ENCODE measurements at places on chromosomes 11 and 22.

- no peak for DNase-seq
Measured at GRCh38 chr11:15849257-15849656, 507.1 kb downstream of the SOX6 start.

DNA sequence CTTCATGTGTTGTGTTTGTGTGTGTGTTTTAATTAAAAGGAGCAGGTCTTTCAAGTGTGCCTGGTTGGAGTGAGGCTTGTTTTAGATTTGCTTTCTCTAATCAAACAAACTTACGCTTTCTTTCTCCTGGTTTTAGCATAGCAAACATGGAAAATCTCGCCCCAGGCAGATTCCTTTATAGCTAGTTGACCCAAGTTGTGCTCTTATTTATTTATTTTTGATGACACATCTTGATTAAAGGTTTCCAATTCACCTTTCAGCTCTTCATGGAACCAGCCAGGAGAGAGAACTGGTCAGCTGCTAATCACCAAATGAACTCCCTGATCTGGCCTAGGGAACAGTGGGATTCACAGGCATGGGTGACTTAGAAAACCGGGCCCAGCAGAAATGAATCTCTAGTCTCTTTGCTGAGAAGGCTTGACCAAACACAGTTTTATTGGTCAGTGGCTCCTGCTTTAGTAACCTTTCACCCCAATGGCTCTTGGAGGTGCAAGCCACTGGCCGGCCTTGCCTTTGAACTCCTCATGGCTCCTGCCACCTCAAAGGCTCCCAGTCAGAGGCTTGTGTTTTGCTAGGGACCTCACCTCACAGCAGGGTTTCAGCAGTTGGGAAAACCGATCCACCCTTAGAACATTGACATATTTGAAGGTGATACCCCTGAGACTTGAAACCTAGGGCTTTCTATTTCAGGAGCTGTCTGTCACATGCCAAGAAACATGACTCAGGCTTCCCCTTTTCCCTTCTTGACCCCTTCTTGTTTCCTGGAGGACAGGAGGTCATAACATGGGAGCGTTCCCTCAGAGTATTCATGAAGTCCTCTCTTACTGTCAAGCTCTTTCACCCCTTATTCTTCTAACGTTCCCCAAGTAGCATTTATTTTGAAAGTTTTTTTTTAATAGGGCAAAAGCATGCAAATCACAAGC, 48.8 kb downstream of the EXT2 start:
- no peak for DNase-seq

- DNase-seq: no peak
Measured at GRCh38 chr11:113942256-113942655, 32.7 kb upstream of the HTR3A start.

DNA sequence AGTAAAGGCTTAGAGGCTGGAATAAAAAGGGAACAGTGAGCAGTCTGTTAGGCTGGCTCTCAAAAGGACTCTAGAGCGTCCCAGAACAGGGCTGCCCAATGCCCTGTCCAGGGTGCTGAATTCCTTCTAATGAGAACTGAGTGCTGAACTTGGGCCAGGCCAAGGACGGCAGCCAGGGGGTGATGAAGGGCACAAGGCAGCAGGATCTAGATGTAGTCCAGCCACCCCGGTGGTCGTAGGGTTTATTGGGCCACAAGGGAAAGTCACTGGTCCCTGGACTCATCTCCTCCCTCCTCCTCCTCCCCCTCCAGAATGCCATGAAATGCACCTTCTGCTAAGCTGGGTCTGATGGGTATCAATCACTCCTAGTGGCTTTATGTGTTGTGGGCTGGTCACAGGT, 19.2 kb downstream of the NPTXR start:
- peak; percentile 28 for DNase-seq

DNA sequence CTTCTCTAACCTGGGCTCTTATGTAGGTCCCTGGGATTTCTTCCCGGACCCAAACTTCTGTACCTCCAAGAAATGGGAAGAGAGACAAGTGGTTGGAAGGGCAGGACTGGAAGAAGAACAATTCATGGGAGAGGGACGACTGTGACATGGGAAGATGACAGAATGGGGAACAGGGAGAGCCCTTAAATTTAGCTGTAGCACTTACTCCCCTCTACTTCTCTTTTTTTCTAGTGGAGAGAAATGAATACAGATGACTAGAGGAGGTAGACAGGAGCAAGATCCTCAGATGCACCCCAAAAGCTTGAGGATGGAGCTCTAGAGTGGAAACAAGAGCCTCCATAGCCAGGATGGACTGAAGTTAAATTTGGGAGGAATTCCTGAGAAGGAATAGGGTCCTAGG, 2.3 kb downstream of the RHOG start:
- no peak for DNase-seq

DNA sequence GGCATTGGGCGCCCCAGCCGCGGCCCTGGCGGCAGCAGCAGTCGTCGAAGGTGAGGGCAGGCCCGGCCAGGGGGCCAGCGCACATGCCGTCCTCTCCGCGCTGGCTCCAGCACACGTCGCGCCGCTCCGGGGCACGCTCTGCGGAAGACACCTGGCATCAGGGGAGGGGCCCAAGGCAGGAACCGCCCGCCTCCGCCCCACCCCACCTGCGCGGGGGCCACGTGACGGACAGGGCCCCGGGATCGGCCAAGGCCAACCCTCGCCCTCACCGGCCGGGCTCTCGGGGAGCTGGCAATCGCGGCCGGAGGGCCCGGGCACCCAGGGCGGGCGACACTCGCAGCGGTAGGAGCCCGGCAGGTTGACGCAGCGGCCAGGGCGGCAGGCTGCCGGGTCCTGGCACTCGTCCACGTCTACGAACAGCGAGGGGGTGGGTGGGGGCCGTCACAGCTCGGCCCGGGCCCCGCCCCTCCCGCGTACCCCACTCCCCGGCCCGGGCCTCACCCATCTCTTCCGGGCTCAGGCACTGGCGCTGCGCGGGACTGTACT, 14.9 kb downstream of the SCYL1 start:
- no peak for DNase-seq

DNA sequence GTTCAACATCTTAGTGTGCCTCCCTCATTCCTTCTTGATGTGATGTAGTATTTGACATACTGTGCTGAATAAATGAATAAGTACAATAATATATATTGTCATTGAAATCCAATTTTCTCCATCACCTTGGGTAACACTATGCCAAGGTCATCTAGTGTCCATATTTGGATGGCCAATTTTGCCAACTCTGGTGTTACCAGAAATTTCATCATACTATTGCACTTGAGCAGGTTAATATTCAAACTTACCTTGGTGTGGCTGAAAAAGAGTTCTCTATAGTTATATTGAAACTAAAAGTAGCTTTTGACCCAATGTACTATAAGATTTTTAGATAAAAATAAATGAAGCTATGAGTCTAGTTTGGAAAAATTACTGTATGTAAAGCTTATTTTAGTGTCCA, 98.2 kb upstream of the SLC6A5 start:
- DNase-seq: no peak

- no peak for DNase-seq
Measured at GRCh38 chr11:82676483-82677094, 57.1 kb downstream of the FAM181B start.

GRCh38 chr22:33350491-33350890, 292.3 kb upstream of the SYN3 start:
- DNase-seq: no peak

DNA sequence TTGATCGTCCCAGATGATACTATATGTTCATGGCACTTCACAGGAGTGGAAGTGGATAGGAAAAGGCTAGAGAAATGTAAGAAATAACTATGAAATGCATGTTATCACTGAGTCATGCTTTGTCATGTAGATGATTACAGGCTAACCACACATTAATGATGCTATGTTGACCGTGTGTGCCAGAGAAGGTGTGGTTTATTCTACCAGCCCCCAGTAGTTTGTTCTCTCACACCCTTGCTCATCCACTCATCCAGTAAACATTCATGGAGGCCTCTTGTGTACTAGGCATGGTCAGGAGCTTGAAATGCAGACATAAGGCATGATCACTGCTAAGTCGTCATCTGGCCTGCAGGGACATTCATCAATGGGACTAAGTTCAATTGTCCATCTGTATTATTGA, 153.0 kb upstream of the PITPNB start:
- no peak for DNase-seq

DNA sequence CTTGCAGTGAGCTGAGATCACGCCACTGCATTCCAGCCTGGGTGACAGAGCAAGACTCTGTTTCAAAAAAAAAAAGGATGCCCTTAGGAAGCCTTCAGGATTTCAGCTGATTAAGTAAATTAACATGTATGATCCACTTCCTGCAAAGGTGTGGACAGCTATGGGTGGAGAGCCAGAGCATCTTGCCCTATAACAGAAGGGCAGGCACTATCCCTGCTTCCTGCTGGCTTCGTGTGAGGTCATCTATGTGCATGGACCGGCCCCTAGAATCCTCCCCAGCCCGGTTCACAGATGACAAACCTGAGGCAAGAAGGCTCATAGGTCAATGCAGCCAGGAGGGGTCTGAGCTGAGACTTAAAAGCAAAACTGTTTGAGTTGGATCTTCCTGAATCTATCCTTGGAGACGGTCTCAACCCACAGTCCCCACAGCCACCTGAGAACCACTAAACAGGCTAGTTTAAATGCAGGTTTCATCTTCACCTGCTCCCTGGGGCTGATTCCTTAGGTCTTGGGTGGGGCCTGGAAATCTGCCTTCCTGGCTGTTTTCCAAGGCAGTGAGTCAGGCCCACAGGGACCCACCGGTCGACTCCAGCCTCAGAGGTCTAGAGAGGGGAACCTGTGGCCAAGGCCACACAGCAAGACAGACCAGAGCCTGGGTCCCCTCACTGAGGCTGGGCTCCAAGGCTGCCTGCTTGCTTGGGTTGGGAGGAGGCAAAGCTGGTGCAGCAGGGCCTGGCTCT, 55.2 kb upstream of the MPEG1 start:
- no peak for DNase-seq

- peak; percentile 56 for DNase-seq
Measured at GRCh38 chr11:36672815-36673450, 74.9 kb upstream of the RAG2 start.

DNA sequence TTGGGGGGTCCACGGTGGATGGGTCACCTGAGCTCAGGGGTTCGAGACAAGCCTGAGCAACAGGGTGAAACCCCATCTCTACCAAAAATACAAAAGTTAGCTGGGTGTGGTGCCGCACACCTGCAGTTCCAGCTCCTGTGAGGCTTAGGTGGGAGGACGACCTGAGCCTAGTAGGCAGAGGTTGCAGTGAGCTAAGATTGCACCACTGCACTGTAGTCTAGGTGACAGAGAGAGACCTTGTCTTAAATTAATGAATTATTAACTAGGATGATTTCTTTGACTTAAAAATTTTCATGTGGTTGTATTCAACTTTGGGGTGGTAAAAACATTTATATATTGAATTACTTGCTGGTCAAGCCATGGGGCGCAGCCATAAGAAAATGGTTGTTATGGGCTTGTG, 33.9 kb downstream of the CCDC83 start:
- no peak for DNase-seq

GRCh38 chr11:129075757-129076156, 116.4 kb downstream of the ARHGAP32 start:
- no peak for DNase-seq

- no peak for DNase-seq
Measured at GRCh38 chr11:71363721-71364120, 84.5 kb downstream of the DHCR7 start.

- no peak for DNase-seq
Measured at GRCh38 chr22:42160830-42161696, 30.5 kb upstream of the CYP2D6 start.

- peak; percentile 66 for DNase-seq
Measured at GRCh38 chr11:58525037-58525614, 17.2 kb upstream of the OR5B21 start.

DNA sequence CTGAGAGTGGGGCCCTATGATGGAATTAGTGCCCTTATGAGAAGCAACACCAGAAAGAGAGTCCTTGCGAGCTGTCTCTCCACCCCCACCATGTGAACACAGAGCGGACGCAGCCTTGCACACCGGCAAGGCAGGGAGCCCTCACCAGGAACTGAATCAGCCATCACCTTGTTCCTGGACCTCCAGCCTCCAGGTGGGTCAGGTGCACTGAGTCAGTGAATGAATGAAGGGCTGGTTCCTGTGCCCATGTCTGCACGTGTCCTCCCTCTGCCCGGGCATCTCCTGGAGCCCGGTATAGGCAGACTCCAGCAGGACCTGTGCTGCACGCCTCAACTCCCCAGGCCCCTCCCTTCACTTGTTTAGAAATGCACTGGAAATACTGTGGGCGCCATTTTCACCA, 54.9 kb downstream of the LINC01488 start:
- no peak for DNase-seq

DNA sequence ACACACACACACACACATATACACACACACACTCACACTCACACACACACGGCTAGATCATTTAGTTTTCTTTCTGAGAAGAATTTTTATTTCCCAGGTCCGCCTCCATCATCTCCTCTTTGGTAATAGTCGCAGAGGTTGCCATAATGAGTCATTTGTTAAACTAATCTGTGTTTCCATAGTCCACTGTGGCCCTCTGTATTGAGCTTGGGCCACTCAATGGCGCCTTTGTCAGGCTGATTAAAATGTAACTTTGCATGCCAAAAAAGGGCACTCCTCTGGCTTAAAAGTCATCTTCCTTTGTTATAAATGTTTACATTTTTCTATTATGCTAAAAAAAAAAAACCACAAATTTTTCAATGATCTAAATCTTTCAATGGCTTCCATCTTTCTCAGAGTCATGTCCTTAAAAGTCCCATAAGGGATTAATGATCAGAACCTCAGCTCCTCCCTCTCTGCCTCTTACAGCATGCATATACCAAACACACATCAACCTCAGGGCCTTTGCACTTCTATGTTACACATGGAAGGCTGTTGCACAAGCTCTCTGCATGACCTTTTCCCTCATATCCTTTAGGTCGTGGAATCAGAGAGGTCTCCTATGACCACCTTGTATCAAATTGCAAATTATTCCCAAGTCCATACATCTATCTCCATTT, 35.3 kb downstream of the EHF start:
- no peak for DNase-seq

- DNase-seq: peak; percentile 87
Measured at GRCh38 chr22:23243006-23243573, 62.8 kb downstream of the BCR start.

DNA sequence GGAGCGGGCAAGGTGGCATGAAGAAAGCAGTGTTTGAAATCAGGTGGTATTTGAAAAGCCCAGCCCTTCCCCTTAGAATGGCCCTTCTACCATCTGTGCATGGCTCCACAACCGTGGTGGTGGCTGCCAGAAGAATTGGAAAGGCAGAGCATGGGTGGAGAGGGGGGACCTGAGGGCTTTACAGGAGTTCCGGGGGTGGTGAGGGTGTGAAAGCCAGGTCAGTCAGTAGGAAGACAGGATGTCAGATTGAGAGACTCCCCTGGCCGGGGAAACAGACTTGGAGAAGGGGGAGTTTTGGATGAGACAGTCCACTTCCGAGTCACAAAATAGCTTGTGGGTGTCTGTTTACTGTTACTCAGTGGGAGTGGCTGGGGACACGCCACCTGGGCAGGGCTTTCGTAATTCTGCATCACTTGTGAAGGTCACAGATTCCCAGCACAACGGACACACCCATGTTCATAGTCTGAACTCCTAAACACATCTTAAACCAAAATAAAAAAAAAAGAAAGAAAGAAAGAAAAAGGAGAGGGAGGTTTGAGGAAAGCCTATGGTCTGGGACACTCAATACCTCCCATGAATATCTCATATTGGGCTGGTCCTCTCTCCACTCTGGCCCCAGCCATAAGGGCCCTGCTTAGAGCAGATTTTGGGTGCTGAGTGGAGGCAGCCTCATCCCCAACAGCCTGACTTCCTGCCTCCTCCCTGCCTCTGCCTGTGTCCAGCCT, 24.4 kb upstream of the SMIM35 start:
- DNase-seq: no peak
